Fibroblast of skin of abdomen (primary cell): ENCODE measurements at places on chromosomes 5 and 9.

DNA sequence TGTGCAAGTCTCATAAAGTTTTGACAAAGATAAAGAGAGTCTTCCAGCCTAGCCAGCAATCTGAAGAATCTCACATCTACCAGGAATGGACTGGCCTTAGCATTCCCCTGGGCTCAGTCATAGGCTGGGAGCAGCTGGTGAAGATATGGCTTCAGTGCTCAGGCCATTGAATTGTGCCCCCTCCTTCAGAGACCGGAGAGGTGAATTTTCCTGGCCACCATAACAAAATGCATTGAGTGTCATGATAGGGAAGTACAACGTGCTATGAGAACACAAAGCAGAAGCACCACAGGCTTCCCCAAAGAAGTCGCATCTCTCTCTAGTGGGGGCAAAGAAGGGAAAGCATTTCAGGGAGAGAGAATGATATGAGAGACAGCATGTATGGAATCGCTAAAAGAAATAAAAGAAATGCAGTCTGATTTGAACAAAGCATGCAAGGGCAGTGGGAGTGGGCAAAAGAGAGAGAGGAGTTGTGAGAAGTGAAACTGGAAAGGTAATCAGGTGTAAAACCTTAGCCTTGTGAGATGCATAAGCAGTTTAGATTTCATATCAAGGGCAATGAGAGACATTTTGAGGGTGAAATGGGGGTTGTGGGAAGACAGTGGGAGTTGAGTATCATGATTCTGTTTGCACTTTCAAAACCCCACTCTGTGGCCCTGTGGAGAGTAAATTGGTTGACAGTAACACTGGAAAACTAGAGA lies 57.1 kb upstream of the NMUR2 start:
- peak; percentile 15 for DNase-seq

DNA sequence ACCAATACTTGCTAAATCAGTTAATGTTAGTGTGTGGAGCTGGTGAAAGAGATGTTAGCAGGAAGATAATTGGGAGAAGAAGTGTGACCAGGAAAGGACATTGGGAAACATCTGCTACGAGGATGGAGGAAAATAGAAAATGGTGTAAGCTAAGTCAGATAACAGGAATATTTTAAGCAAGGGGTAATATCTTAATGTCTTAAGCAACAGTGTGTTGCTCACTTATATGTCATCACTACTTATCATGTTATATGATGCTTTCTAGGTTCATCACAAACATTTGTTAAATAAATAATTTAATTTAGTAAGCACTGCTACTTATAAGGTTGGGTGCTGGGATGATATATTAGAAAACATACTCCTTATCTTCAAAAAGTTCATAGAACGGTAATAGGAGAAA lies 326.1 kb downstream of the EDIL3 start:
- DNase-seq: no peak

DNA sequence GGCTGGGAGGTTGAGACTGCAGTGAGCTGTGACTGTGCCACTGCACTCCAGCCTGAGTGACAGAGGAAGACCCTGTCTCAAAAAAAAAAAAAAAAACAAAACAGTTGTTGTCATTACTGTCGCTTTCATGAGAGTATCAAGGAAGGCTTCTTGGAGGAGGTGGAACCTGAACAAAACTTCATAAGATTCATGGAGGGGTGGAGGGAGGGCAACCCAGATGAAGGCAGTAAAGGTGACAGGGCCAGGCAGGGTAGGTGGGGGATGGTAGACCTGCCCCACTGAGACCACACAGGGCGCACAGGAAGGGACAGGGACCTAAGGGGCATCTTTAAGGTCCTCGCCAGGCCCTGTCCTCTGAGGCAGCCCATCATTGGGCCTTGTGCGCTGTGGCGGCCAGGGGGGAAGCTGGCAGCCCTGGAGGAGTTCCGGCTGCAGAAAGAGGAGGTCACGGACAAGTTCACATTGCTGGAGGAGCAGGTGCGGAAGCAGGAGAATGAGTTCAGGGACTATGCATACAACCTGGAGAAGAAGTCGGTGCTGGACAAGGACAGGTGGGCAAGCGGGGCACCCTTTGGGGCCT lies 3.5 kb downstream of the CFAP157 start:
- DNase-seq: no peak

DNA sequence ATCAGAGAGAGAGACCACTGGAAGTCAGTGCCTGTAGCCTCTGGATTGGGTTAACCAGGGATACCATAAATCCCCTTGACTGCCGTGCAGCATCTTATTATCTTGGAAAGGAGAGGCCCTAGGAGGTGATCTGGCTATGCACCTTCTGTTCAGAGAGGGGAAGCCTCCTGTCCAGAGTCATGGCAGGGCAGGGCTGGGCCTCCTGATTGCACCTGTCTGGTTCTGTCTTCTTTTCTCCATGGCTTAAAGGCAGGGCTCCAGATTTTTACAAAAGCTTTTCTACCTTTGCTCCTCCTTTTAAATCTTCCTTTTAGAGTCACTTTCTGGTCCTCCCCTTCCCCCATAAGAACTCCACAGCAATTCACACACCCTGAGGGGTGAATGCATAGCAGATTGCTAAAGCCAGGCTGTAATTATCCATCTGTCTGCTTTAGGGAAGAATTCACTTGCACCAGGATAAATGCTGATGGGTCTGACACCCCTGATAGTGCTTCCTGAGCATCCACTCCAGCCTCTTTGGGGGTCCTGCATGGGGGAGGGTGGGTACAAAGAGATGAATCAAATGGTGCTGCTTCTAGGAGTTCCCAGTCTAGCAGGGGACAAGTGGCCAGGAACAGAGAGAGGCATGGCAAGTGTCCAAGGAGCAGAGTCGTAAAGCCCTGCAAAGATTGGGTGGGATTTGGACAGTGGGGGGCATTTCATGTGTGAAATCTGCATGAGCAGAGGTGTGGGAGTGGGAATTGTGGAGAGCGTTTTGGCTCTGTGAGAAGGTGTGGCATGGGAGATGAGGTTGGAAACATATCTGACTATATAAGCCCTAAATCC lies 141.3 kb upstream of the ALDH1B1 start:
- no peak for DNase-seq

GRCh38 chr9:125541840-125542243 lies 165.2 kb downstream of the MAPKAP1 start:
- peak; percentile 55 for DNase-seq

DNA sequence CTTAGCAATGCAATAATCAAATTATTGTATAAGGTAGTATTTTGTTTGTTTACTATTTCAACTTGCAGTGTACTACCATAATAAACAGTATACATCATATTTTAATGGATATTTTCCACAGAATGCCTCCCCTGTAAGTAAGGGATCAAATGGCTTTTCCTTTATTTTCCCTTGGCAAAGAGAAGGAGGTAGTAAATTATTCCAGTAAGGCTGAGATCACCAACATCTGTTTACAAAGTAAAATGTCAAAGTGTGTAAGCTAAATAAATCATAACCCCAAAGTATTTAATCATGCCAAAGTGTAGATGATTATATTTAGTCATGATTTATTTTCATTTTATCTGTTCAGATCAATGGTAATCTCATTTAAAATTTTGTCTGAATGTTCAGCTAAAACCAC lies 537.6 kb downstream of the PRDM9 start:
- DNase-seq: no peak

GRCh38 chr5:57664700-57665099 lies 182.1 kb upstream of the ACTBL2 start:
- DNase-seq: no peak

GRCh38 chr5:127077366-127077765 lies 4.1 kb upstream of the C5orf63 start:
- no peak for DNase-seq

DNA sequence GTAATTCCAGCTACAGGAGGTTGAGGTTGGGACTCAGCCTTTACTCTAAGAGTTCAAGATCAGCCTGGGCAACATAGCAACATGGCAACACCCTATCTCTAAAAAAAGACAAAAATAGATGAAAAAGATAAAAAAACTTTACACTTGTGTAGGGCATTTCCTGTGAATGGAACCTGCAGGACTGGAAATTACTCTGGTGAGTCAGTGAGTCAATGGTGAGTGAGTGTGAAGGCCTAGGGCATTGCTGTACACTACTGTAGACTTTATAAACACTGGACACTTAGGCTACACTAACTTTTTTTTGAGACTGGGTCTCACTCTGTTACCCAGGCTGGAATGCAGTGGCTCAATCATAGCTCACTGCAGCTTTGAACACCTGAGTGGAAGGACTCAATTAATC lies 19.5 kb upstream of the ARSI start:
- DNase-seq: peak; percentile 32

GRCh38 chr9:10144355-10144754 lies 468.4 kb downstream of the PTPRD start:
- no peak for DNase-seq

DNA sequence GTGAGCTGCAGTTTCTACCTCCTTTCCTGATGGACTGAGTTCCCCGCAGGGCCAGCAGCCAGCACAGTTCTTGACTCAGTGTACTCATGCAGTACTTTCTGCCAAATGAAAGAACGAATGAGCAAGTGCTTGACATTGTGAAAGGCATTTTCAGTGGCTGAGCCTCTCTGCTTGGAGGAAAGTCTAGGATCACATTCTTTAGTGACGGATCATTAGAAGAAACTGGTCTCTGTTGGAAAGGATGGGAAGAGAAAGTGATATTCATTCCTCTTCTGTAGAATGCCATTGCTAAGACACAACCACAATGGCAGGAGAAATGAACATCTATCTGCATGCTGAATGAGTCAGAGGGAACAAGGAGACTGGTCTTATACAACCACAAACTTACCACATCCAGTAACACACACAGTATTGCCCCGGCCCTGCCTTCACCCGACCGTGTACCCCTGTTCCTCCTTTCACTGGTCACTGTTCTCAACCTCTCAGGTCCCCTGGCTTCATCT lies 206.9 kb downstream of the CRB2 start:
- peak; percentile 95 for DNase-seq

DNA sequence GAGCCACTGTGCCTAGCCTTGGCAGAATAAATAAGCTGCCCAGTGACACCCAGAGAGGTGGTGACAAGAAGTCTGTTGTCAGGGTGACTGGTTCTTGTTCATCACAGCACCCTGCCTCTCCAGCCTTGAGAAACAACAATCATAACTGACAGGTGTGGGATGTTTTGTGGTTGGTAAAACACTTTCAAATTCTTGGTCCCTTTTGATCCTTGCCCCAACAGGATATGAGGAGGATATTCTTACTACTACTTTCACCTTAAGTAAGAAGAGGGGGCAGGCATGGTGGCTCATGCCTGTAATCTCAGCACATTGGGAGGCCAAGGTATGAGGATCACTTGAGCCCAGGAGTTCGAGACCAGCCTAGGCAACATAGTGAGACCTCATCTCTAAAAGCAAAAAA lies 14.2 kb upstream of the FRRS1L start:
- DNase-seq: no peak

DNA sequence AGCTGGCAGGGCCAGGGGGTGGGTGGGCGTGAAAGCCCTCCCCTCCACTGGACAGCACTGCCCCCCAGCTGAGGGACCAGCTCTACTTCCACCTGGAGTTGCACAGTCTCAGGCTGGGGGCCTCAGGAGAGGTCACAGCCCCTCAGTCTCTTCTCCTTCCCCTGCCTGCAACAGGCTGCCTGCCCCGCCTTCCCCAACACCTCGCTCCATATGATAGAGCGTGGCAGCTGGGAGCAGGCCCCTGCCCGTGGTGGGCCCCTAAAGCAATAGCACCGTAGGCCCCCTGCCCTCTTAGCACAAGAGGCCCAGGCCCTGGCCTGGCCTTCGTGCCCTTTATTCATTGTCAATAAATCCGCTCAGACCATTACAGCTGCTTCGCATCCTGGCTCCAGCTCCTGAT lies 3.9 kb downstream of the RELL2 start:
- DNase-seq: no peak

GRCh38 chr5:35041261-35041660 lies 6.5 kb downstream of the AGXT2 start:
- DNase-seq: peak; percentile 28

DNA sequence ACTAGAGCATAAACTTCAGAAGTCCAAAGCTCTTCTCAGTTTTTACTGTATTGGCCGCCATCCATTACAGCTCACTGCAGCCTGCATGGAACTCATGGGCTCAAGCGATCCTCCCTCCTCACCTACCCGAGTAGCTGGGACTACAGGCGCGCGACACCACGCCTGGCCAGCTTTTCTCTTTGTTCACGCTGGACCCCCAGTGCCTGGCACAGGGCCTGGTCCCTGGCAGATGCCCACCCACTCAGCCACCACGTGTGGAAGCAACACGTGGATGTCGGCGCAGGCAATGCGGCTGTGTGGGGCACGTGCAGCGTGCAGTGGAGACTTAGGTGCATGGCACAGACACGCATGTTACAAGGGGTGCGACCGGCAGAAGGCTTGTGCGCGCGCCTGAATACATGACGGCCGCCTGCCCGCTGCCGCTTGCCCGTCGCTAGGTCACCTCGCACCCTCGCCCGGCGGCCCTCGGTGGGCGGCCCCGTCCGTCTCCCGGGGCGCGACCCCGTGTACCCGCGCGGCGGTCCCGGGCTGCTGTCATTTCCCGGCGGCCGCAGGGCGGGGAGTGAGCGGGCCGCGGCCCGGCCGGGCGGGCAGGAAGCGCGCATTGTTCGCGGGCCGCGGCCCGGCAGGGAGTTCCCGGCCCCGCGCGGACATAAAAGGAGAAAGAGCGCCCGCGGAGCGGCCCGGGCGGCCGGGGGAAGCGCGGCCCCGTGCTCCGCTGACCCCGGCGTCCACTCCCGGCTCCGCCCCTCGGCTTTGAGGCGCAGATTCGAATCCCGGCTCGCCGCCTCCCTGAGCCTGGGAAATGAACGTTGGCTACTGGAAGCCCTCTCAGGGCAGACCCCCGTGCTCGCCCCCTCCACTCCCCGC lies 24.1 kb upstream of the PTGS1 start:
- no peak for DNase-seq

DNA sequence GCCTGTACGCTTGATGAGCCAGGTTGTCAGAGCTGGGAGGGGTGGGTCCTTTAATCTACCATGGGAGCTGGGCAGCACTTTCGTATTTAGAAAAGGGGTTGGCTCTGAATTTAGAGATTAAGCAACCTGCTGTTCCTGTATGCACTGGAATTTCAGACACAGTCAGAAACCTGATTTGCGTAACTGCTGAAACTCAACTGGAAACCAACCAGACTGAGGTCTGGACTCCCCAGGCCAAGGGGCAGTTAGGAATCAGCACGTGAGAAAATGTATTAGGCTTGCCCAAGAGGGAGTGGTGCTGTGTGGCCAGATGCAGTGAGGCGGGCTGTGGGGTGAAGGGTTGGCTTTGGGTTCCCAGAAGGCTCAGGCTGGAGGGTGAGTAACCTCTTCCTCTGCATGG lies 235.0 kb downstream of the GOLPH3 start:
- no peak for DNase-seq

- DNase-seq: no peak
Measured at GRCh38 chr9:94889628-94890027, 163.1 kb downstream of the AOPEP start.
